G401 (cell line): ENCODE measurements at places on chromosomes 13 and 19.
A peak's percentile ranks its signal among the peaks of the same experiment; 100 is the strongest.

DNA sequence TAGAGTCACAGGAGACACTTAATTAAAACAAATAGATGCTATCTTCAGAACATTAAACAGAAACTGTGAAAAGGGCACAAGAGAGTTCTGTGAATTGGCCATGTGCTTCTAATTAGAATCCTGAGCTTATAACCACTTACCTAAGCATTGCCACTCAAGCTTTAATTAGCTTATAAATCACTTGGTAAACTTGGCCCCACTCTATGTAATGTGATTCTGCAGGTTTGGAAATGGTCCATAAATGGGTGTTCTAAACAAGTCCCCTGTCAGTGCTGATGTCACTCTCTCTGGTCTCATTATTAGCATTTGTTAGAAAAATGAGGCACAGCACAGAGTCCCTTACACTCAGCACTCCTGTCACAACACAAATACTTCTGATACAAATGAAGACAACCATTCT, 18.0 kb downstream of the ZNF91 start:
- peak; percentile 17 for DNase-seq

- no peak for DNase-seq
Observed at GRCh38 chr13:31761951-31762350, 22.6 kb downstream of the RXFP2 start.

DNA sequence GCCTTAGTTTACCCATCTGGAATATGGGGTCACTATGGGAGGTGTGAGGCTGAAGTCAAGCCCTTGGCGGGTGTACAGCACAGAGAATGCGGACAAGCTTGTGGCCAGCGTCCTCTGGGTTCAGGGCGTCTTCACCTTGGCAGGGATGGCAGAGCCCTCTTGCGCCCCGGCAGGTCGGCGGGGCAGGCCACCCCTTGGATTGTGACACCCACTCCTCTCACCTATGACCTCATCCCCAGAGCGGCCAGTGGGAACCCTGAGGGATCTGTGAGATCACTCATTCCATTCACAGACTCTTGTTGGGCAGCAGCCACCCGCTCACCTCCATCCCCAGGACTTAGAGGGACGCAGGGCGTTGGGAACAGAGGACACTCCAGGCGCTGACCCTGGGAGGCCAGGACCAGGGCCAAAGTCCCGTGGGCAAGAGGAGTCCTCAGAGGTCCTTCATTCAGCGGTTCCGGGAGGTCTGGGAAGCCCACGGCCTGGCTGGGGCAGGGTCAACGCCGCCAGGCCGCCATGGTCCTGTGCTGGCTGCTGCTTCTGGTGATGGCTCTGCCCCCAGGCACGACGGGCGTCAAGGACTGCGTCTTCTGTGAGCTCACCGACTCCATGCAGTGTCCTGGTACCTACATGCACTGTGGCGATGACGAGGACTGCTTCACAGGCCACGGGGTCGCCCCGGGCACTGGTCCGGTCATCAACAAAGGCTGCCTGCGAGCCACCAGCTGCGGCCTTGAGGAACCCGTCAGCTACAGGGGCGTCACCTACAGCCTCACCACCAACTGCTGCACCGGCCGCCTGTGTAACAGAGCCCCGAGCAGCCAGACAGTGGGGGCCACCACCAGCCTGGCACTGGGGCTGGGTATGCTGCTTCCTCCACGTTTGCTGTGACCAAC, at the start of gene SPACA4:
SPACA4 (plus strand) TSS at position 280 of the 896 bp plus-strand sequence; CDS start at position 517, 237 bp downstream.
- no peak for DNase-seq

GRCh38 chr19:3234800-3235199, 10.3 kb downstream of the CELF5 start:
- DNase-seq: no peak

GRCh38 chr13:66830940-66831716, 399.0 kb downstream of the PCDH9 start:
- DNase-seq: no peak

- DNase-seq: no peak
Observed at GRCh38 chr19:2728783-2729387, 7.7 kb upstream of the DIRAS1 start.

DNA sequence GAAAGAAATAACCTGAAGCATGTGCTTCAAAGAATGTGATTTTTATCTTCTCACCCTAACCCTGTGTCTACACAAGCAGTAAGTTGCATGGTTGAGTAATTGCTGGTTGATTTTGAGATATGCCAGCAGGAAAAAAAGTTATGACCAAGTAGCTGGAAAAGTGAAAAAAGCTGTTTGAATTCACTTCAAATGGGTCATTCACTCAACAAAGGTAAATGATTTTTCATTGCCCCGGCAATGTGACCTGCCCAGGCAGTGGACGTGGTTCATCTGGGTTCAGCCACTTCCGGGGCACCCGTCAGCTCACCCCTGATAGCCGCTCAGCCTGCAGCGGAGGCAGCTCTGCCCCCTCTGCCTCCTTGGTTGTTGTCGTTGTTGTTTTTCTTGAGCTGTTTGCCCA, 18.5 kb downstream of the TNFRSF19 start:
- DNase-seq: no peak

DNA sequence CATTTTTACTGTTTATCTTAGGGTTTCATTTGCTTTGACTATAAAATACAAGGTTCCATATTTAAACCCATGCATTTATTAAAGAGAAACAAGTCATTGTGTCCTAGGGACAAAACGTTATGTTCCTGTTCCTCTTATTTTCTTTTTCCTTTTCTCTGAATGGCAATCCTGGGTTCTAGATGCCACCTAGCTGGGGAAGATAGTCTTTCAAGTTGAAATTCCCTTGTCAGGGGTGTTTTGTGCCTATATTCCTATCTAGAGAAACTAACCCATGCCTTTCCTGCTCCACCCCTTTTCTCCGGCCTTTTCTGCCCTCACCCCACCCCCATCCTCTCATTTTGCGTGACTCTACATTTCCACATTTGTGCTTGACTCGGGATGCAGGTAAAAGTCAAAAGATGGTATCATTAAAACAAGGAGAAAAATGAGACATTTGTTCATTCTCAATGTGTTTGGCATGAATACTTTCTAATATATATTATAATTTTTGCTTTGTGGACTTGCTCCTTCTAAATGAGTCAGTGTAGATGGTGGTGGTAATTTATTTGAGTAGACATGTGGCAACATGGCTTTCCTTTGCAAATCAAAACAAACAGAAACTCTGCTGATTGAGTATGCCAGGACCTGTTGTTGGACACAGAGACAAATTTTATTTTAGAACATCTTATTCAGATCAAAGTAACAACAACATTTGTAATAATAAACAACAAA, 26.8 kb upstream of the STARD13 start:
- no peak for DNase-seq

- DNase-seq: no peak
Observed at GRCh38 chr19:56400485-56400884, 3.6 kb upstream of the ZNF583 start.

DNA sequence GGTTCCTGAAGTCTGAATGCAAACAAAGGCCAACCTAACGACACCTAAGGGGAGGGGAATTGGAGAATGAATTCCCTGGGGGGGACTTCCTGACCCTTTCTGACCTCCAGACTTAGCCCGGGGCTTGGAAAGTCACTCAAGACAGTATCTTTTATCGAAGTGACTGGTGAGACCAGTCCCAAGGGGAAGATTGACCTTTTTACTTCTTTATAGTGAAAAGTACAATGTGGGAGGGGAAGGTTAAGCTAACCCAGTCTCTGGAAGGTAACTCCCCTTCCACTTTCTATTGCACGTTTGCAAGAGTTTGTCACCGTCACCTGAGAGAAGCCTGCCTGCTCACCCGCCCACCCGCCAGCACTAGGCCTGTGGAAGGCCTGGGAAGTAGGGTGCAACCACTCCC, 111.9 kb downstream of the EFNB2 start:
- DNase-seq: no peak

- DNase-seq: peak; percentile 86
Observed at GRCh38 chr19:18112989-18113478, 15.5 kb downstream of the MAST3 start.

DNA sequence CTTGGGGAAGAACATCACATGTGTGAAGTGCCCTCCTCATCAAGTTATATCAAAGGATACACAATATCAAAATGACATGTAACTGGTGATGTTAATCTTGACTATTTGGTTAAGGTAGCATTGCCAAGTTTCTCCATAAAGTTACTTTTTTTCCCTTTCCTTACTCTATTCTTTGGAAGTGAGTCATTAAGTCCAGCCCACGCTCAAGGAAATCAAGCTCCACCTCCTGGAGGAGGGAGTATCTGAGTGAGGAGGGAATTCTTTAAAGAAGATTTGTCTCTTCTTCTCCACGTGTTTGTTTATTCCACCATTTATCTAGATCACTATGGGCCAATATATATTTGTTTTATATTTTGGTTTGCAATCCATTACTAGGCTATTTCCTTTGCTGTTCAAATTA, 33.6 kb upstream of the FNDC3A start:
- no peak for DNase-seq

DNA sequence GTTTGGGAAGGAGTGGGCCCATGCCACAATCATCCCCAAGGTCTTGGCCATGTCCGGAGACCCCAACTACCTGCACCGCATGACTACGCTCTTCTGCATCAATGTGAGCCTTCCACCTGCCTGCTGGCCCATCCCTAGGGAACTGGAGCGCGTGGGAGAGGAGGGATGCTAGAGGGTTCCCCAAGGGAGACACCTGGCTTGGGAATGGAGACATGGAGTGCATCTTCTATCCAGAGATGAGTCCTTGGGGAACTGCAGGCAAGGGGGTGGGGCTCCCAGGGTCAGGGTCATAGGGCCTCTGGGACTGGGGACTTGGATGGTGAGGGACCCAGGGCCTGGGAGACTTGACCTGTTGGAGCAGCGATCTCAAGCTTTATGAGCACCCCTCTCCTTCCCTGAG, 31.2 kb downstream of the PPP2R1A start:
- DNase-seq: no peak
